Stimulated activated CD4-positive, alpha-beta T cell treated with anti-CD3 and anti-CD28 coated beads, Interleukin-4, amount 100 ng/mL, for 1 hour (primary cell): ENCODE measurements at places on chromosomes 1 and 21.

DNA sequence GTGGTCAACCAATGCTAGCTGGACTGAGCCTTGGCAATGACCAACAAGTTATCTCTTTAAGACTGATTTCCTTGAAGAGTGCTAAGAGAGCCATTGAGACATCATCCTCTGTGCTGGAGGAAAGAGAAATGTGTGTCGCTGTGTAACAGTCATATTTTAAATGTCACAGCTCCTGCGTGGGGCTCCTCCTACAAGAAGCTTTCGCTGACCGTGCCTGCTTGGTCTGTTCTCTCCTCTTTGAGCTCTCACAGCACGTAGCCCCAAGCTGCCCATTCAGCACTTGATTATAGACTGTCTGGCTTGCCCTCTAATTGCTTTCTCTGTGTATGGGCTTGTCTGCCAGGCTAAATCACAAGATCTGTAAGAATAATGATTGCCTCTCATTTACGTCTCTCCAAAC, 221.3 kb downstream of the FOXD2 start:
- DNase-seq: no peak

- no peak for DNase-seq
Observed at GRCh38 chr21:17386498-17386897, 126.3 kb upstream of the CXADR start.

- DNase-seq: no peak
Observed at GRCh38 chr1:60699325-60699724, 383.0 kb upstream of the NFIA start.

GRCh38 chr1:1124786-1125642, 9.1 kb upstream of the C1orf159 start:
- DNase-seq: no peak

GRCh38 chr1:31572323-31573104, 3.8 kb upstream of the TINAGL1 start:
- DNase-seq: no peak

DNA sequence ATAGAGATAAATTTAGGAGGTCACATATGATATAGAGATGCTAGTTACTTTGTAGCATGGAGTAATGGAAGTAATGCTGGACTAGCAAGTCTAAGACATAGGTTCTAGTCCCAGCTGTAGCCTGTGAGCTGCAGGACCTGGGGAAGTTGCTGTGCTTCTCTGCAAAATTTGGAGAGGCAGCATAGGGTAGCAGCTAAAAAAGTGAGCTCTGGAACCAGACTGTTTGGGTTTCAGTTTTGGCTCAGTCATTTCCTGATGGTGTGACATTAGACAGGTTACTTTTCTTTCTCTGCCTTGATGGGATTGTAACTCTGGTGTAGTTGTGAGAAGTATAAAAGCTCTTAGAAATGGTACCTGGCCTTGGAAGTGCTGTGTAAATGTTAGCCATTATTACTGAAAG, 3.3 kb downstream of the METTL13 start:
- no peak for DNase-seq

- DNase-seq: no peak
Observed at GRCh38 chr1:162390396-162391185, 9.1 kb downstream of the C1orf226 start.

GRCh38 chr1:53696990-53697389, 42.0 kb downstream of the GLIS1 start:
- DNase-seq: no peak

- DNase-seq: no peak
Observed at GRCh38 chr1:236657398-236657797, 28.9 kb upstream of the ACTN2 start.

DNA sequence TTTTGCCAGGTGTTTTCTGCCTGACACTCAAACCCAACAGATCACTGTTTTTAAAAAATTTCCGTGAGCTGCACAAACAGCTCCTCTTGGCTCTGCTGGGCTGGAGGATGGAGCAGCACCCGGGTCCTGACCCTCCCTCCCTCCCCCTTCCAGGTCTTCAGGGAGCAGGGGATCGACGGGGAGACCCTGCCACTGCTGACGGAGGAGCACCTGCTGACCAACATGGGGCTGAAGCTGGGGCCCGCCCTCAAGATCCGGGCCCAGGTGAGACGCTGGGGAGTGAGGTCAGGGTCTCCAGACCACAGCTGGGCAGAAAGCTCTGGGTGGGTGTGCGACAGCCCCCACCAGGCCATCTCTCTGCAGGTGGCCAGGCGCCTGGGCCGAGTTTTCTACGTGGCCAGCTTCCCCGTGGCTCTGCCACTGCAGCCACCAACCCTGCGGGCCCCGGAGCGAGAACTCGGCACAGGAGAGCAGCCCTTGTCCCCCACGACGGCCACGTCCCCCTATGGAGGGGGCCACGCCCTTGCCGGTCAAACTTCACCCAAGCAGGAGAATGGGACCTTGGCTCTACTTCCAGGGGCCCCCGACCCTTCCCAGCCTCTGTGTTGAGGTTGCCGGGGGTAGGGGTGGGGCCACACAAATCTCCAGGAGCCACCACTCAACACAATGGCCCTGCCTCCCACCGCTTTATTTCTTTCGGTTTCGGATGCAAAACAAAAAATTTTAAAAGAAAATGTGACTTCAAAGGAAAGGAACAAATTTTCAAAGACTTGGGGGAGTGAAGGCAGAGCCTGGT, 15.3 kb downstream of the NOC2L start:
- no peak for DNase-seq

DNA sequence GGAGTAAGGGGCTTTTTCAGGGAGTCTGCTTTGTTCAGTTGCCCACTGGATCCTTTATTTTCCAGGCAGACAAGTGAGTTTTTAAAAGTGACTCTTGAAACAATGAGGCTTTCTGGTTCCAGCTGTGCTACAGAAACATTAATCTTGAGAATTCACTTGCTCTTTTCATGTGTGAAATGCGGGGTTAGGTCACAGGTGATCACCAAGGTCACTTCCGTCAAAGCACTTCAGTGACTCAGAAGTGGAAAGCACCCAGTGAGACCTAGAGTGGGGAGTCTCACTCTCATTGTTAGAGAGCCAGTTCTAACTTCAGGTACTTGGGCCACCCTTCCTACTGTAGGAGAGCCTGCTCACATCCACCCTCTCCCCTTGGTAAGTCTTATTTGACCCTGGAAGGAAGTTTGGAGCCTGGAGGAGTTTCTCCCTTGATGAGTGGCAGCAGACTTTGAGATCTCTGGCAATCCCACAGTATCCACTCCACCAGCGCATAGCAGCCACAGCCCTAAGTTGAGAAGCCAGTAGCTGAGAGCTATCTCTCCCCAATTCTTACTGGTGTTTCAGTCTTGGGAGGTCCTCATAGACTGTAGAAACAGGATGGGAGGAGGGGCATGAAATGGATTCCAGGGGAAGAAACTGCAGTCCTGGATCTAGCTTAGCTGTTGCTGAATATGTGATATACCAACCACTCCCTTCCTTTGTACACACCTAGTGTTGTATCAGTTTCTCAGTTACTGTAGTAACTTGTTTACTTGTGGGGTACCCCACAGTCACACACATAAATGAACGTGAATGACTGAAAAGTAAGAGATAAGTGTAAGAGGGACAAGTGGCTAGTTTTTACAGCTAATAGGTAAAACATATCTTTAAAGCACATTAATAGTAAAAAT, 3.1 kb downstream of the TACSTD2 start:
- peak; percentile 13 for DNase-seq

GRCh38 chr21:42747276-42747701, 93.9 kb downstream of the PDE9A start:
- peak; percentile 5 for DNase-seq

GRCh38 chr1:89834083-89834704, 13.4 kb downstream of the LRRC8D start:
- DNase-seq: no peak

DNA sequence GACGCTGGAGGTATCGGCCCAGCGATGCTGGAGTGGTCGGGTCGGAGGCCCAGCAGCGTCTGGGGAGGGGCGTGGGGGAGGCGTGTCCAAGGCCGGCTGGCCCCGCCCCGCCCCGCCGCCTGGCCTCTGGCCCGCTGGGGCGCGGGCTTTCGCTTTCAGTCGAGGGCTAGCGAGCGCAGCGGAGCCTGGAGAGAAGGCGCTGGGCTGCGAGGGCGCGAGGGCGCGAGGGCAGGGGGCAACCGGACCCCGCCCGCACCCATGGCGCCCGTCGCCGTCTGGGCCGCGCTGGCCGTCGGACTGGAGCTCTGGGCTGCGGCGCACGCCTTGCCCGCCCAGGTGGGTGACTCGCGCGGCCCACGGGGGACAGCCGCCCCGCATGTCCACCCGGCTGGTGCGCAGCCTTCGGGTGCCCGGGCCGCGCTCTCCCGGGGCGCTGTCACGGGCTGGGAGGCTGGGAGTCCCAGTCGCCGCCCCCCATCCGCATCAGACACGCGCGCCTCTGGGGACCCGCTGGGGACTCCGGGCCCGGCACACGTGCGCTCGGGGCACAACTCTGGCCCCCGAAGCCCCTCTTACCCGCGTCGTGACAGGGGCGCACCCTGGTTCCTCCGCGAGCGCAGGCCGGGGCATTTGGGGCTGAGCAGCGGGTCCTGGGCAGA, at the start of gene TNFRSF1B:
Gene TNFRSF1B (plus strand): TSS at position 158 of the 659 bp plus-strand sequence. CDS start 101 bp downstream, at position 259.
- peak; percentile 77 for DNase-seq

GRCh38 chr1:24707687-24708086, 37.6 kb upstream of the CLIC4 start:
- no peak for DNase-seq

DNA sequence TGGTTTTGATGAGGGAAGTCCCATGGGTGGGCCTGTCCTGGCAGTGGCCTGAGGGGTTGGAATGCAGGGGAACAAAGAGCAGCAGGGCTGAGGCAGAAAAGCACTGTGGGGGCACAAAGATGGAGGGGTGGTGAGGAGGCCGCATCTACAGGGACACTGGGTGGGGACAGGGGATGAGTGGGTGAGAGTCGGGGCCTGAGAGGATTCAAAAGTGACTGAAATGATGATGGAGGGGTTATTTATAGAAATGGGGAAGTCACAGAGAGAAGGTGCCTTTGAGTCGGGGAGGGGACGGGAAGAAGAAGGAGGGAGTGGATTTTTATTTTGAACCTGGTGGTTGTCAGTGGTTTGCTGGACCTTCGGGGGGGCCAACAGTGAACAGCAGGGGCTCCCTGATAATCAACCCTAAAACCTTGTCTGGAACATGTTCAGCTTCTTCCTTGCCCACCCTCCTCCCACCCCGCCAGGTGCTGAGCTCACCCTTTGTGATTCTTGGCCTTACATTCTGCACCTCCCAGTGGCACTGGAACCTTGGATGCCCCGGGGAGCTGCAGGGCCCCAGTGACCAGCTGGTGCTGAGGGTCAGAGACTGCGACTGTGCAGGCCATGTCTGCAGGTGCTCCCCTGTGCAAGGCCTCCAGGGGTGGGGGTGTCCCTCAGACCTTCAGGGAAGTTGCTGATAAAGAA, 42.9 kb downstream of the IER5 start:
- no peak for DNase-seq

DNA sequence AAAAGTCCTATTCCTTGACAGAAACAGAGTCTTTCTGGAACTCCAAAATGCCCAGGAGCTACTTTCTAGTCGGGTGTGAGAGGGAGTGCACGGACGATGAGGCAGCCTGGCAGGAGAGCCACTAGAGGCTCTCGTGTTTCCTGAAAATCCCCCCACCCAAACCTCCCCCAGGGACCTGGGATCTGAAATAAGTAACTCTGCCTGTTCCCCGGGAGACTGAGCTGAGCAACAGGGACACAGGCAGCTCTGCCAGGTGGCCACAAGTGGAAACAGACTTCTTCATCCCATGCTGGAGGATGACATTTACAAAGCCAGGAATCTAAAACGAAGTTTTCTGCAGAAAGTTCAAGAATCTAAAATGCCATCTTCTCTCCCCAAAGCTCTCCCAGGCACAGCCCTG, 77.1 kb downstream of the ITPKB start:
- no peak for DNase-seq

- no peak for DNase-seq
Observed at GRCh38 chr1:91792489-91793071, 93.4 kb downstream of the TGFBR3 start.

DNA sequence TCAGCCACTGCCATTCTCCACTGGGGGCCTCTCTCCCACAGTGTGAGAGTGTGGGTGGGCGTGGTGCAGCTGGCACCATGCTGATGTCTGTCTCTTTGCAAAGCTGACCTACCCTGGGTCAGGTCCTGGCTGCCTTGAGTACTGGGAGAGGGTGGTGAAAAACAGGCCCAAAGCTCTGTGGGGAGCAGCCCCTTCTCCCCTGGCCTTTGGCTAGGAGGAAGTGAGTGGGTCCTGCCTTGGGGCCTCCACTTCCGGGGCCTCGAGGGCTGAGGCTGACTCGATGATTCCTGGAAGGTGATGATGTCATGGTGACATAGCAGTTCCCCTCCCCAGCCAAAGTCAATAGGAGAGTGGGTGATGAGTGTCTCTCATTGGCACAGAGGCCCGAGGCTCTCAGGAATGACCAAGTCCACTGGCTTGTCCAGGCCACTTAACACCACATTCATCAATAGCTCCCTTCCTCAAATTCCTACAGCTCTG, 53.0 kb downstream of the IER5 start:
- peak; percentile 61 for DNase-seq

GRCh38 chr1:170284951-170285350, 139.2 kb downstream of the NTMT2 start:
- DNase-seq: no peak

DNA sequence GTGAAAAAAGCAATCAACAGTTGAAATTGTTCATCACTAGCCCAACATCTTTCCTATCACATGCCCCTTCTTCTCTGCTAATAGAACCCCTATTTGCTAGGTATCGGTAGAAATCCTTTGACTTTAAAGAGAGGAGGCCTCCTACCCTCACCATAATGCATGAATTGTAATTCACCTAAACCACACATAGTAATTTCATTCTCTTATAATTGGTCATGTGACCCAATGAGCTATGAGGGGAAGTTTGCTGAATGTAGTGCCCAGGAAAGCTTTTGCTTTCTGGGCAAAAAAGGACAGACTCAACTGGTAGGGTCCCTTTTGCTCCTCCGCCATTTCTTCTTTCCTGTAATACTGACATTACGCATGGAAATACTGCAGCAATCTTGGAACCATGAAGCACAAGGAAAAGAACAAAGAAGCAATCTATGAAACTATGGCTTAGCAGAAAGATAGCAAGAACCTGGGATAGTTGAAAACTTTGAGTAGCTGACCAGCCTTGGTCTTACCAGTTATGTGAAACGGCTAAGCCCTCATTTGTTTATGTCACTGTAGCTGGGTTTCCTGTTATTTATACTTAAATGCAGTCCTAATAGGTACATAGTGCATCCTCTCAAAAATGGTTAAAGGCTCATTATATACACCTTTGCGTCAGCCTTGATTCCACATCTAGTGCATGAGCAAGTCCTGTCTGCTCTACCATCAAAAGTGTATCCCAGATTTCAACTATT, 10.2 kb upstream of the CHI3L2 start:
- no peak for DNase-seq

DNA sequence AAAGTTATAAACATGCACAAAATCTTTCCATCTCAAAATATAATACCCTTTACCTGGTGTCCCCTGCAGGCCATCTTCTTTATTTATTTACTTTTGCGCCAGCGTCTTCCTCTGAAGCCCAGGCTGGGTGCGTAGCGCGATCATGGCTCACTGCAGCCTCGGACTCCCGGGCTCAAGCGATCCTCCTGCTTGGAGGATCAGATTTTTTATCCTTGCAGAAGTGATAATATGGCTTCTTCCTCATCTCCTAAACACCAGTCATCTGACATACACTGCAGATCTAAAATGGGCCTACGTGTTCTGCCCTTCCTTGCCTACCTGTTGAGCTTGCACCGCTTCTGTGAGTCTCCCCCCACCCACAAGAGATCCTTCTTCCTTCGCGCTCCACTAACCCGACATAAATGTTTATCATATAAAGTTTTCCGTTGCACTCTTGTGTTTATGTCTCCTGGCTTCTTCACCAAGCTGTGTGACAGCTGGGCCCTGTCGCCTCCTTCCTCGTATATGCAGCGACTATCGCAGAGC, 506 bp upstream of the SRP9 start:
- DNase-seq: peak; percentile 9

- DNase-seq: no peak
Observed at GRCh38 chr1:58721247-58721820, 21.5 kb upstream of the MYSM1 start.

GRCh38 chr1:227849251-227849650, 33.8 kb downstream of the PRSS38 start:
- DNase-seq: no peak
